Panc1 (cell line): ENCODE measurements at places on chromosomes 7 and 10.

GRCh38 chr7:107661081-107661864 lies 645 bp downstream of the SLC26A4 start:
- DNase-seq = no peak

- no peak for DNase-seq
Measured at GRCh38 chr10:78543031-78543748, 509.5 kb downstream of the RPS24 start.

- no peak for DNase-seq
Measured at GRCh38 chr10:29050081-29050480, 238.8 kb upstream of the LYZL1 start.

DNA sequence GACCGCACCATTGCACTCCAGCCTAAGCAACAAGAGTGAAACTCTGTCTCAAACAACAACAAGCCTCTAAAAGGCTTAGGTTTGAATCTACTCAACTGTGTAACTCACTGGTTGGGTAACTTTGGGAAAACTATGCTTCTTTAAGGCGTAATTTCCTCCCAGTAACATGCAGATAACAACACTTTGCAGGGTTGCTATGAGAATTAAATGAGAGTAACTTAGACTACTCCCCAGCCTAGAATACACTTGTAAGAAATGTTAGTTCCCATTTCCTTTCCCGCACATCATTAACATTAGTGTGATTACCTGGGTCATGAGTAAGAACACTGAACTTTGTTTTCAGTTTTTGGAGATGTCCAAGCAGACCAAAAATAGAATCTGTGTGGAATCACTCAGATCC lies 5.4 kb upstream of the MYPN start:
- DNase-seq = no peak

DNA sequence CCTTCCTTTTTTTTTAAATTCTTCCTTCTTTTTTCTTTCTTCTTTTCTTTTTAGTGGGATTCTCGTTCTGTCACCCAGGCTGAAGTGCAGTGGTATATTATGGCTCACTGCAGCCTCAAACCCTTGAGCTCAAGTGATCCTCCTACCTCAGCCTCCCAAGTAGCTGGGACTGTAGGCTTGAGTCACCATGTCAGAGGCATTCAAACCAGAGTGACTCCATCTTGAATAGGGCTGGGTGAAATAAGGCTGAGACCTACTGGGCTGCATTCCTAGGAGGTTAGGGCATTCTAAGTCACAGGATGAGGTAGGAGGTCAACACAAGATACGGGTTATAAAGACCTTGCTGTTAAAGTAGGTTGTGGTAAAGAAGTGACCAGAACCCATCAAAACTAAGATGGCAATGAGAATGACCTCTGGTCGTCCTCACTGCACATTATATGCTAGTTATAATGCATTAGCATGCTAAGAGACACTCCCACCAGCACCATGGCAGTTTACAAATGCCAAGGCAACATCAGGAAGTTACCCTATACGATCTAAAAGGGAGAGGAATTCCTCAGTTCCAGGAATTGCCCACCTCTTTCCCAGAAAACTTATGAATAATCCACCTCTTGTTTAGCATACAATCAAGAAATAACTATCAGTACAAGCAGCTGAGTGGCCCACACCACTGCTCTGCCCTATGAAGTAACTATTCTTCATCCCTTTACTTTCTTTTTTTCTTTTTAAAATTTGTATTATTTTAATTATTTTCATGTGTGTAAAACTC lies 99.0 kb upstream of the ITGB1 start:
- no peak for DNase-seq

DNA sequence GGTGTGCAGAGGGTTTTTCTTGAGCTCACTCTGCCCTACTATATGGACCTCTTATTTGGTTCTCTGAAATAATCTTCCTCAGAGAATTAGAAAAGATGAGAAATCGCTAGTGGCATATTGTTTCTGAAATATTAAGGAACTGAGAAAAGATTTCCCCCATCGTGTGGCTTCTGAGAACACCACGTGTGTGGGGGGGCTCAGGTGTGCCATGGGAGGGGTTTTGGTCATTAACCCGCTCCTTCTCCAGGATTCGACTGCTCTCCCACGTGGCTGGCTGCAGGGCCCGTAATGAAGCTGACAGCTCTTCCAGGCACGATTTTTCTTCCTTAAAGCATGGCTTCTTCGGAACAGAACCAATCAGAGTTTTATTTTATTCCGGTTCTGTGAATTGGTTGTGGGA lies 67.7 kb downstream of the XRCC2 start:
- no peak for DNase-seq

DNA sequence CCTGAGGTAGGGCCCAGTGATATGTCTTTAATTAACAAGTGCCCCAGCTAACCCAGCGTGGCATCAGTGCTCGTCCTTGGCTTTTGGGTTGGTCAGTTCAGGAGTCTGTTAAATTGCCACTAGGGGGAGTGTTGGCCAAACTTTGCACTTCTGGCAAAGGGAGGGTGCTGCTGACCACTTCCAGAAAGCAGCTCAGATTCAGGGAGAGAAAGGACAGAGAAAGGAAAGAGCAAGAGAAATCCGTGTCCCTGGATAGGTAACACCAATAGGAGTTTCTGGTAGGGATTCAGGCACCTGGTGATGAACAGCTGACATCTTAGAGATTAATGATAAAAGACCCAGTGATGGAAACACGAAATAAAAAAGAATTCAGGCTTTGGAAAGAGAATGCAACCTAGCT lies 243.1 kb upstream of the AOAH start:
- DNase-seq = no peak

DNA sequence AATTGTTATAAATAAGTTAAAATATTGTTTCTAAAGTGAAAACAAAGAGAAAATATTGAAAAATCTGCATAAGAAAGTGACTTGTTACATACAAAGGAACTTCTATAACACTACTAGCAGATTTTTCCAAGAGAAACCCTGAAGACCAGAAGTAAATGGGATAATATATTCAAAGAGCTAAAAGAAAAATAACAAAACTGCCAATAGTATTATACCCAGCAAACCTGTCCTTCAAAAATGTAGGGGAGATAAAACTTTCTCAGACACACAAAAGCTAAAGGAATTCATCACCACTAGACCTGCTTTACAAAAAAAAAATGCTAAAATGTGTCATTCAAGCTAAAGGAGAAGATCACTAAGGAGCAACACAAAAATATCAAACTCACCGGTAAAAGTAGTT lies 17.0 kb downstream of the CADPS2 start:
- DNase-seq = no peak

DNA sequence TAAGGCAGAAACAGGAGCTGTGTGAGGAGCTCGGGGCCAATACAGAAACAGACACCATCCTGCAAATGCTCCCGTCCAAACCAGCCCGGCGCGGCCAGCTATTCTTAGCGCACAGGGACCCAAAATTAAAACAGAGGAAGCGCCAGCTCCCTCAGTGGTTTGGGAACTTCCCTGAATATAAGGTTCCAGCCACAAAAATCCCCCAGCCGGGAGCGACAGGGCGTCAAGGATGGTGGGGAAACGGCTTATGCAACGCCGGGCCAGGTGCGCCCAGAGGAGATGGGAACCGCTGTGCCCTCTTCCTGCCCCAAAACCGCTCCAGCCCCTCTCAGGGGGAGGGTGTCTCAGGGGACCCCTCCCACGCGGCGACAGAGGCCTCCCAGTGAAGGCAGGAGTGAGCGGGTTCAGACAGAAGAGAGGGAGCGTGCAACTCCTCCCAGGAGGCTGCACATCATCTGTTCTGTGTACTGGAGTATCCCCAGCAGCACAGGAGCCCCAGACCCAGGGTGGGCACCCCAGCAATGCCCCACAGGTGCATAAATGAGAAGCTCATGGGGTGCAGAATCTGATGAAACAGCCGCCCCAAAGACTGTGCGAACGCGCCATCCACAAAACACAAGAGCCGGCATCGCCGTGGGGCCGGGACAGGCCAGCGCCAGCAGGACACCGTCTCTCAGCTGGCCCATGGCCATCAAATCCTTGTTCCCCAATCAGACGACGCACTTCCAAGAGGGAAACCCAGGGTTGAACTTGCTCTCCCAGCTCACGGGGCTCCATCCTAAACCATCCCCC lies 73.9 kb upstream of the PDGFA start:
- no peak for DNase-seq

DNA sequence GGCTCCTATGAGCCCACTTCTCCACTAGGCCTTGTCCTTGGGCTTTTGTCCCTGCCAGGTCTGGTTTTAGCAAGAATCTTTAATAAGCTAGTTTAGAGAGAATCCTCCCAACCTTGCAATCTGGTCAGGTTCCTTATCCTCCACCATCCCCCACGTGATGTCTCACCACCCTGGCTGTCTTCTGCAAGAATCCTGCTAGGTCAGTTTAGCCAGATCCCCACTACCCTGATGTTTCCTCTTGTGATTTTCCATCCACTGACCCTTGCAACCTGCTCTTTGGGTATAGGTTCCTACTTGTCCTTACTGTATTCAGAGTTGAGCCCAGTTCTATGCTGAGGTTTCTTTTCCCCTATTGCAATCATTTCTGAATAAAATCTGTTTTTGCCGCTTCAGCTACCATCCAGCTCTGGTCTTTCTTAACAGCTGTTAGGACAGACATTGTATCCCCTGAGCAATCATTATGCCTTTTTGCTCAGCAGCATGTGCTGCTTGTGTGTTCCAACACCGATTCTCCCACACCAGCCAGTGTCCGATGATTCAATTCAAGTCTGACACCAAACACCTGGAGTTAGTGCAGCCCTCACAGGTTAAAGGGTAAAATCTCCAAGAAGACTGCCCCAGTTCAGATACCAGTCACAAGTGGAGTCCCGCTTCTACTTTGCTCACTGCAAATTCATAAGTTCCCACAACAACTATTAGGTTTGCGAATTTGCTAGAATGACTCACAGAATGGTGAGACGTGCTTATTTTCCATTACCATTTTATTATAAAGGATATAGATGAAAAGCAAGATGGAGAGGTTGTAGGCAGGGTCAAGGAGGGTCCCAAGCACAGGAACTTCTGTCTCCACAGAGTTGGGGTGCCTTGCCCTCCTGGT lies 62.2 kb upstream of the ADCY1 start:
- DNase-seq = no peak

- DNase-seq = no peak
Measured at GRCh38 chr7:120725376-120726039, 132.4 kb downstream of the TSPAN12 start.

DNA sequence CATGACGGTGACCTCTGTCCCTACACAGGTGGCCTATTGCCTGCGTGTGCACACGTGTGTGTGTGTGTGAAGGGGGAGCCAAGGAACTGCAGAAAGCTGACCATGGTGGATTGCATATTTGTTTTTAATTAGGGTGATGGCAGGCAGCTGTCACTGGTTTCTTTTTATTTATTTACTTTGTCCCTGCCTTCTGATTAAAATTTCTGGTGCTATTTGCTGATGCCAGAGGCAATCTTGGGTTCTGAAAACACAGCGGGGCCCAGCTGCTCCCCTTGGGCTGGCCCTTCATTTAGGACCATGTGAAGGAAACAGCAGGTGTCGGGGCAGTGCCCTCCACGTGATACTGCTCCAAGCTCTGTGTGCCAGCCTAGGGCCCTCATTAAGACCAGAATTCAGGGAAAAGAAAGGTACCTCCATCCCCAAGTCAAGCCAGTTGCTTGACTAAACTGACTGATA lies 71.3 kb upstream of the PODXL start:
- no peak for DNase-seq

- no peak for DNase-seq
Measured at GRCh38 chr7:101564778-101565211, 64.3 kb downstream of the MYL10 start.

GRCh38 chr7:143352531-143353002 lies 9.9 kb downstream of the FAM131B start:
- no peak for DNase-seq

DNA sequence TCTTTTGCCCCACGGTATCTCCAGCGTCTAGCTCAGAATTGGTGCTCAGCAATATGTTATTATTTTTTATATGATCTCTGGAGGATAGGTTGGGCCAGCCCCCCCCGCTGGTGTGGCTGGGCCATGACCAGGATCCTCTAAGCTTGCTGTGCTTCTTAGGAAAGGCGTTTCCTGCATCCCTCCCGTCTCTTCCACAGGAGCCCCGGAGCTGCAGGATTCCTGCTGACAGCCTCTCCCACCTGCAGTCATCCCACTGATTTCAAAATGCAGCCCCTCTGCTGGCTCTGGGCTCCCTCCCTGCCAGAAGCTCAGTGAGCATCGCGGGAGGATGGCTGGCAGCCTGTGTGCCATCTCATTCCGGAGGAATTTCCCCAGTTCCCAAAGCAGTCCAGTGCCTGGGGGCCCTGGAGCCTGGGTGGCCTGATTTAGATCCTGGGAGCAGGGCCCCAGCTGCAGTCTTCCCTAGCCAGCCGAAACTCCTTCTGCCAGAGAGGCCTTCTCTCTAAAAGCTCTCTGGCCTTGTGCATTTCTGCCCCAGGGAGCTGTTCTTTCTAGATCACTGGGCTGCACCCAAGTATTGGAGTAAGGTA lies 21.8 kb upstream of the GOLGA7B start:
- no peak for DNase-seq

DNA sequence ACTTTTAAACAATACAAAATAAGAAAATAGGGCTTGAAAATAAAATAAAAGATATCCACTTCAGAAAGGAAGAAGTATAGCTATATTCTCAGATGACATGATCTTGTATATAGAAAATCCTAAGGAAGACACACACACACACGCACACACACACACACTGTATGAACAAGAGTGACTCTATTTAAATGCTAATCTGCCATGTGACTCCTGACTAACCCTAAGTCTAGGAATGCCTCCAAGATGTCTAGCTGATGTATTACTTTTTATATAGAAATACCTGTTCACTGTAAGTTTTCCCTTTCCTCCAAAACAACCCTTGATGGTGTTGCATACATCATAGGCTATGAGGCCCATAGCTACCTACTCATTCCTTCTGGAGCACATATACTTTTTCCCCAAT lies 173.1 kb upstream of the LRRTM3 start:
- no peak for DNase-seq

GRCh38 chr7:72099784-72100183 lies 312.4 kb downstream of the CALN1 start:
- DNase-seq = no peak

DNA sequence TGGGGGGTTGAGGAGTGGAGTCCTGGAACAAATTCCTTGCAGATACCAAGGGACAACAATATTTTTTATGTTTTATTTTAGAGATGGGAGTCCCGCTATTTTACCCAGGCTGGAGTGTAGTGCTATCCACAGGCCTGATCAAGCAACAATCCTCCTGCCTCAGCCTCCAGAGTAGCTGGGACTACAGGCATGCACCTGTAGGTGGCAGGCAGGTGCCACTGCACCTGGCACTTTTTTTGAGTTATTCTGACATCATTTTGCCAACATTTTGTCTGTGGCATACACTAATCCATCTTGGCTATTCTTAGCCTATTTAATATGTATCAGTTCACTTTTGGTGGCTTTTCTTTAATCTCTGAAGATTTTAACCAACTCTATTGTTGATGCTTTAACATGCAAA lies 317.8 kb upstream of the MTPN start:
- no peak for DNase-seq

DNA sequence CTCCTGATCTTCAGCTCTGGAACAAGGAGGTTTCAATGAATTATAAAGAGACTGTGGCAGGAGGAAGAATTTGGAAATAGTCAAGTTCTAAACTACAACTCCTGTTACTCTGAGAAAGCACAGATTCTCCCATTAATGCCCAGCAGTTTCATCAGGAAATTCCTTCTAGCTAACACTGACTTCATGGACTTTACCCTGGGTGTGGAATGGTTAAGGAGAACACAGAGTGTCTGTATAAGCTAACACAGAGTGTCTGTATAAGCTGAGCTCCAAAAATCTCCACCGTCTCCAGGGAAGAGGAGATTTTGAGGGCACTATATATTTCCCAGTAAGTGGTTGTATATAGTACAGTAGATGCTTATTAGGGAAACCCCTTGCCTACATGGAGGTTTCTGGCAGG lies 675.5 kb downstream of the XPNPEP1 start:
- DNase-seq = no peak
